ENCODE measurements at places on chromosomes 1 and 21.
A peak's percentile ranks its signal among the peaks of the same experiment; 100 is the strongest.

DNA sequence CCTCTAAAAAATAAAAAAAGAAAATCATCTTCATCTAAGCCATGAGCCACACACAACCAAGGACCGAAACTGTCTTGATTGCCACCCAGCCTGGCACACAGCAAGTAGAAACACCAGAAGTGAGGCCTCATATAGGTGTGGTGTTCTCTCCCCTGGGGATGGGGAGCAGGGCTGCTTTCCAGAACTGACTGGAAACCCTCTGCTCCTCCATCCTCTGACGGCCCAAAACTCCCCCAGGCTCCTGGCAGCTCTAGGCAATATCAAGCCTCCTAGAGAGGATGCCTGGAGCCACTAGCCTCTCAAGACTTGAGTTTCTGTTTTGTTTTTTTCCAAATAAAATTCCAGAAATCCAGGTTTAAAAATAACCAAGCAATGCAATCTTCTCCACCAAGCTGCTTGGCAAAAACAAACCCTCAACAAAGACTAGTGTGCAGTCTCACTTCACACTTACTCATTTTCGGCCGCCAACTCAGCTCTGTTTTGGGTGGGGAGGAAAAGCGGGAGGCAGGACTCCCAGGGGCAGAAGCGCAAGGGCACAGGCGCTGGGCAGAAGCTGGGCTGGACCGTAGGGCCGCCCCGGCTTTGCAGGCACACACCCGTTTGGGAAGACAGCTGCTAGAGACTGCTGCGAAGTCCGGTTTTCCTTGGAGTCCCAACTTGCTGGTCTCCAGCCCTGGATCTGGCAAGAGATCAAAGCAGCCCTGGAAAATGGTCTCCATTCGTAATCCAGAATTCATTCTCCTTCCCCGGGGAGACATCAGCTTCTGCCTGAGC lies 78.2 kb upstream of the CAPZB start:
- DNase-seq, result no peak

GRCh38 chr1:24930260-24931145 lies at the start of gene RUNX3:
RUNX3 (minus strand) TSS chr1:24930276; CDS start chr1:24929868, 408 bp downstream.
- peak; percentile 76 for DNase-seq

- DNase-seq, result no peak
Measured at GRCh38 chr1:41167667-41168066, 74.4 kb downstream of the SCMH1 start.

DNA sequence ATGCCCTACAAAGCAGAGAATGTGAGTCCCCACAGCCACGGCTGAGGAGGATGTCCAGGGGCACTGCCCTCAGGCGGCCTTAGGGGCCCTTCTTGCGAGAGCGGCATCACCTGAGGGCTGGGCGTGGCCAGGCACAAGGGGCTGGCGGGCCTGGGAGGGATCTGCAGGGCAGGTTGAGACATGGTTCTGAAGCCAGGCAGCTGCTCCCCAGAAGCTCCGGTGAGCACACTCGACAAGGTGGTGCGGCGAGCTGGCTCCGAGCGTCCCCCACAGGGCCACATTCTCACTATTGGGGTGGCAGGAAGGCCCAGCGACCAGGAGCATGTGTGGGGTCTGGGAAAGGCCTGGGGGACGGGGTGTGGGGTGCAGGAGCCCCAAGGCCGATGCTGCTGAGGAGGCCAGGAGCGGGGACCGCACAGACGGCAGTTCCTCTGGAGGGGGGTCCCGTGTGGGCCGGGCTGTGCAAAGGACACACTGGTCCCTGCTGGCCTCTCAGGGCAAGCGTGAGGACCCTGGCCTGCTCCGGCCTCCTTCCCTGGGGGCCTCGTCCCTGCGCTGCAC lies 47.2 kb downstream of the MORN1 start:
- DNase-seq, result no peak

GRCh38 chr1:203954788-203955552 lies 93.6 kb downstream of the SNRPE start:
- DNase-seq, result no peak

DNA sequence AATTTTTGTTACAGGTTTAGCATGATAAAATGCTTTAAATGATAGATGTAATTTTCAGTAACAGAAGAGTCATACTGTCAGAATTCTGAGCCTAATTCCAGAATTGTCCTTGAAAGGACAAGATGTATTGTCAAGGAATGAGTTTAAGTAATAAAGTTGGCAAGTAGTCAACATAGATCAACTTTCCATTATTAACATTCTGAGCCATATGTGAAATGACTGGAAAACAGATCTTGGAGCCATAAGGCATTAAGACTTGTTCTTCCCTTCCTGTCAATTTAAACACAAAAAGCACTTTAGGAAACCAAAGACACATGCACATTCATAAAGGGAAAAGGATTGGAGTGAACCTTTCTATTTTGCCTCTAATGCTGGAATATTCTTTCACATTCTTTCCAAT lies 107.0 kb downstream of the ODF2L start:
- DNase-seq, result no peak

All from activated T-helper 1 cell treated with anti-CD3 and anti-CD28 coated beads, Interleukin-2, amount 50 U/mL, for 16 hours (primary cell).